SW480 (cell line): ENCODE measurements at places on chromosomes 1 and 21.

DNA sequence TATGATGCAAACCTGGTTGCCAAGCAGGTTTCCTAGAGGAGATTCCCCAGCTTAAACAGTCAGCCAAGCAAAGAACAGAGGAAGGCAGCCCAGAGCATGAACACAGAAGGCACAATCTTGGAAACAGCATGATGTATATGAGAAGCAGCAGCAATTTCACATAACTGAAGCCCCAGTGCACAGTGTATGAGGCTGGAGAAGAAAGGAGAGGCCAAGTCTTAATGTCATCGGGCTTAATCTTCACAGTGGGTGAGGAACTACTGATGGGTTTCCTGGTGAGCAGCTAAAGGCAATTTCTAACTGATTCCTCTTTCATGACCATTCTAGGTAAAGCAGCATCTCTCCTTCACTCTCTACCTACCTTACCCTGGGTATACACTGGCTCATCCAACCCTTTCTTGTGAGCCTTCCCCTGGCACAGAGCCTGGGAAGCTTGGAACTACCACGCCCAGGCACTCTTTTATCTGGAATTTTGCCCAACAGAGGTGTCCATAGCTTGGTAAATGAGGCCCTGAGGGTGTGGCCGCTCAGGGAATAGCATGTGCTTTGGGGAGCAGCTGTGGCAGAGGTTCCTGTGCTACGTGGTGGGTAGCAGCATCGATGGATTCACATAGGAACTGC is 22.0 kb downstream of the FYB2 start:
- DNase-seq: peak; percentile 71

GRCh38 chr1:158153179-158153578 is 27.5 kb upstream of the CD1D start:
- DNase-seq: no peak

- no peak for DNase-seq
Measured at GRCh38 chr1:239805851-239806772, 285.6 kb upstream of the FMN2 start.

DNA sequence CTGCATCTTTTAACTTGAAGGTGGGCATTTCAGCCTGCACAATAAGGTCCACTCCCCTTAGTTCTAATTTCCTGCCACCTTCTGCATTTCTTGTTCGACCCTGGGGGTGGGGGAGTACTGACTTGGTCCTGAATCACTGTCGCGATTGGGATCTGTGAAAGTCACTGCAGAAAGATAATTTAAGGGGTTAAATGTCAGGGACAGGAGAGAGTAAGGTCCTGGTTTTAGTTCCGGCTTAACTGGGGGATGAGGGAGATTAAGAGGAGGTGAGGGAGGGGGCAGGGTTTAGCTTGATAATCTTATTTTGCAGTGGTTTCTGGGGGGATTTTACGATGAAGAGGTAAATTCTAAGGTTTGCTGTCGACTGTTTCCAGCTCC is 128.1 kb downstream of the MRPS6 start:
- DNase-seq: no peak

- DNase-seq: no peak
Measured at GRCh38 chr1:58524353-58524945, 22.1 kb downstream of the OMA1 start.

GRCh38 chr1:53949023-53949990 is 3.2 kb downstream of the LRRC42 start:
- DNase-seq: peak; percentile 41

- no peak for DNase-seq
Measured at GRCh38 chr1:245707941-245708340, 553.2 kb downstream of the KIF26B start.

DNA sequence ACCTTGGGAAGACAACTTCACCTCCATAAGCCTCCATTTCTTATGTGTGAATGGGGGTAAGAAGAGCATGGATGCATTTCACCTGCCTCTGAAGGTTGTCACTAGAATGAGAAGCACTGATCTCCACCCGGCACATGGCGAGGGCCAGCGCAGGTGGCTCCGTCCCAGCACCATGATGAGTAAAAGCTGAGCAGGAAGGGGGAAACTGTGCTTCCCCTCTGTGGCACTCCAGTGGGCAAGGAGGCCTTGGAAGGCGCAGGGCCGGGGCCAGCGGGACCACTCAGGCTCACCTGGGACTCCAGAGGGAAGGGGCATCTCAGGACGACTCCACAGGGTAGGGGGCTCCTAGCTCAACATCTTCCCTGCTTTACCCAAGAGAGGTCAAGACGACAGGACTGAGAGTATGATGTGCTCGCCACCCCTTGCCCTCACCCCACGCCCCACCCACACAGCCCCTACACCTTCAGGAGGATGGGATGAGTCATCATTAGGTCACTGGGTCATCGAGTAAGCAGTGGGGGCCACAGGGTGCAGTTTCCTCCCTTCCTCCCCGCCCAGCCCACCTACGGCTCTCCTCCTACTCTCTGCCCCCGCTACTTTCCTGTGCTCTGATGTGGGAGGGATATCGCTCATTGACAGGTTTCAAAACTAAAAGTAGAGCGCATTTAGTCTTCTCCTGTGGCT is 112.1 kb downstream of the HIVEP3 start:
- peak; percentile 45 for DNase-seq

DNA sequence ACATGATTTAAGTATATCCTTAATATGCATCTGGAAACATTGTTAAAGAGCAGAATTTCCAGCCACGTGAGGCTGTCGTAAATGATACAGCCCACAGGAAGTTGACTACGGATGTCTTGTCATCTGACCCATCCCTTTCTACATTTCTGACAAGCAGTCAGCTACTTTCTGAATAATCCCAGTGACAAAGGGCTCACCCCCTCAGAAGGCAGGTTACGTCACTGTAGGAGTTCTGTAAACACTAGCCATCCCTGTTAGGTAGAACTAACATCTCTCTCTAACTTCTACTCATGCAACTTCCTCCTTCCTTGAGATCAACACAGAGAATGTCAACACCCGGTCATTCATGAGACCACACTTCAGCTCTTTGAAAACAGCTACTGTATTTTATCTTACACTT is 259.2 kb downstream of the GREM2 start:
- DNase-seq: no peak

GRCh38 chr1:37306461-37306860 is 167.9 kb upstream of the ZC3H12A start:
- DNase-seq: no peak

GRCh38 chr1:156551869-156552268 is 20.5 kb downstream of the IQGAP3 start:
- no peak for DNase-seq

GRCh38 chr1:162384601-162385279 is 3.2 kb downstream of the C1orf226 start:
- no peak for DNase-seq

DNA sequence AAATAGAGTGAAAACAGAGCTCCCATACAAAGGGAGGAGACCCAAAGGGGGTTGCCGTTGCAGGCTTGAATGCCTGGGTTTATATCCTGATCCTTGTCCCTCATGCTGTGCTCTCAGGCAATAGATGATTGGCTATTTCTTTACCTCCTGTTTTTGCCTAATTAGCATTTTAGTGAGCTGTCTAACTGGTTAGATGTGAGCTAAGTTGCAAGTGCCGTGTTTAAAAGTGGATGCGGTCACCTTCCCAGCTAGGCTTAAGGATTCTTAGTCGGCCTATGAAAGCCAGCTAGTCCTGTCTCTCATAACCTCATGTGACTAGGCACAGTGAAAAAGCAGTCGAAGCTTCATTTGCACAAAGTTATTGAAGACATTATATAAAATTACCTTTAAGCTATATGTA is 356.7 kb upstream of the TMPRSS15 start:
- DNase-seq: no peak

GRCh38 chr1:113783254-113784103 is 24.2 kb upstream of the PHTF1 start:
- no peak for DNase-seq

DNA sequence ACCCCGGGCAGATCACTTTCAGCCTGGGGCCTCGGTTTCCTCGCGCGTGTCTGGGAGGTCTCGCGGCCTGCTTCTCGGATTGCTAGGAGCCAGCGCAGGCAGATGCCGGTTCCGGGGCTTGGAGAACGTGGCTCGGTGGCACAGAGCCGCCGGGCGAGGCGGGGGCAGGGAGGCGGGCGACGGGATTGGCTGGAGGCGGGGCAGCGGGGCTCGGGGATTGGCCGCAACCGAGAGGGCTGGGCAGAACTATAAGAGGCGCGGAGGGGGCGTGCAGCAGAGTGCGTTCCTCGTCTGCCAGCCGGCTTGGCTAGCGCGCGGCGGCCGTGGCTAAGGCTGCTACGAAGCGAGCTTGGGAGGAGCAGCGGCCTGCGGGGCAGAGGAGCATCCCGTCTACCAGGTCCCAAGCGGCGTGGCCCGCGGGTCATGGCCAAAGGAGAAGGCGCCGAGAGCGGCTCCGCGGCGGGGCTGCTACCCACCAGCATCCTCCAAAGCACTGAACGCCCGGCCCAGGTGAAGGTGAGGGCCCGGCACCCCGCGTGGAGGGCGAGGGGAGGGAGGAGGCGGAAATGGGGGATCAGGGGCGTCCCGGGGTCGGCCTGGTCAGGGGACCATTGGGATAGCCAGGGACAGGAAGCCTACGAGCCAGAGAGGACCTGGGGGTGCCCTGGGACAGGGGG is at the start of gene MFSD2A:
TSS of gene MFSD2A (plus strand) at position 276 of the 677 bp plus-strand sequence. CDS start at position 424, 148 bp downstream.
- peak; percentile 86 for DNase-seq

- no peak for DNase-seq
Measured at GRCh38 chr1:178399177-178399728, 97.5 kb downstream of the CLEC20A start.

- no peak for DNase-seq
Measured at GRCh38 chr1:231803353-231803752, 176.8 kb downstream of the DISC1 start.

DNA sequence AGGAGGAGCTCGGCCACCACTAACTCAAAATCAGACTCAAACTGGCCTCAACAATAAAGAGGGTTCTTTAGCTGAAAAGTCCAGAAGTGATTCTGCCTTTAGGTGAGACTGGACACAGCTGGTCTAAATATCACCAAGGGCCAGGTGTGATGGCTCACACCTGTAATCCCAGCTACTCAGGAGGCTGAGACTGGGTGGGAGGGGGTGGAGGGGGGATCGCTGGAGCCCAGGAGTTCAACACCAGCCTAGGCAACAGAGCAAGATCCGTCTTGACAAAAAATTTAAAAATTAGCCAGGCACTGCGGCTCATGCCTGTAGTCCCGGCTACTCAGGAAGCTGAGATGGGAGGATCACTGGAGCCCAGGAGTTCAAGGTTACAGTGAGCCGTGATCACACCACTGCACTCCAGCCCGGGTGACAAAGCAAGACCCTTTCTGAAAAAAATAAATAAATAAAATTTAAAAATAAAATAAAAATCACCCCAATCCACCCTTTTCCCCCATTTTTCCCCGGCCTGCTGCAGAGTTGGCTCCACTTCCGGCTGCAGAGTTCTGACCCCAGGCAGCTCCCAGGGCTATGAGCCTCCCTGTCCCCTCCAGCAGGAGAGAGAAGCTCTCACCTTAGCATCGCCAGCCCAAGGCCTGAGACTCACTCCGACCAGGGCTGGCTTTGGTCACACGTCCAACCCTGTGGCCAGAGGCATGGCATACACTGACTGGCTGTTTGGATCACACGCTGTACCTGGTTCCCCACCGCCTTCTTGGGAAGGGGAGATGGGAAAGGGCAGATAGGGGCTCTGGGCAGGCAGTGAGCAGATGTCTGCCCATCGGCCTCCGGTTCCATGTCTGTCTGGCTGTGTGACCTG is 87.3 kb upstream of the IFFO2 start:
- no peak for DNase-seq

- no peak for DNase-seq
Measured at GRCh38 chr1:228446852-228447251, 30.2 kb upstream of the TRIM17 start.

DNA sequence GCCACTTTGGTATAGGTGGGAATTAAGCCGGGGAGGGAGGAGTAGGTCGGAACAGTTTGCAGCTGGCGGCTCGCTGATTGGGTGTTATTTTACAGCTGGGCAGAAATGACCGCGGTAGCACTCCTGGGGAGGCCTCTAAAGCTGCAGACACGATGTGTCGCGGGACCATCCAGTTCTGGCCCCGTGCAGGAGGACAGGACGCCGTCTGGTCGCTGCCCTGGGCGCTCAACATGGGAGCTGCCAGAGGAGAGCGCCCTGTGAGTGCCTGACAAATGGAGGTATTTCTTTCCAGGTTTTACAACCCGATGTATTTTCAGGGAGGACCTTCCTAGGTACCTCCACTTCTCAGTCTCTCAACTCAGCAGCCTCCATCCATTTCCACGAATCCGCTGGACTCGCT is 46.2 kb downstream of the CDC7 start:
- DNase-seq: no peak

DNA sequence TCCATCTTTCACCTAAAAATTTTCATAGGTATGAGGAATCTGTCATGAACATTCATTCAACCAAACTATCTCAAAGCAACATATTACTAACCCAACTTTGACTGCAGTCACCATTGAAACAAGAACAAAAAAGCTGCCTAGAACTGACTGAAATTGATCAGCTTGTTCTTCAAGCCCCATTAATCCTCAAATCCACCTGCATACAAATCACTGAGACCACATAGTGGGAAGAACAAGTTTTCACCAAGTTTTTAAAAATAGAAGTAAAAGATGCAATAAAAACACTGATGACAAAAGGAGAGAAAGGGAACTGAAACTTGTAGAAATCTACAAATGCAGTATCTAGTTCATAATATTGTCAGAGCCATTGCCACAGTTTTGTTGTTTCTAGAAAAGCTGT is 6.1 kb downstream of the SORT1 start:
- no peak for DNase-seq

DNA sequence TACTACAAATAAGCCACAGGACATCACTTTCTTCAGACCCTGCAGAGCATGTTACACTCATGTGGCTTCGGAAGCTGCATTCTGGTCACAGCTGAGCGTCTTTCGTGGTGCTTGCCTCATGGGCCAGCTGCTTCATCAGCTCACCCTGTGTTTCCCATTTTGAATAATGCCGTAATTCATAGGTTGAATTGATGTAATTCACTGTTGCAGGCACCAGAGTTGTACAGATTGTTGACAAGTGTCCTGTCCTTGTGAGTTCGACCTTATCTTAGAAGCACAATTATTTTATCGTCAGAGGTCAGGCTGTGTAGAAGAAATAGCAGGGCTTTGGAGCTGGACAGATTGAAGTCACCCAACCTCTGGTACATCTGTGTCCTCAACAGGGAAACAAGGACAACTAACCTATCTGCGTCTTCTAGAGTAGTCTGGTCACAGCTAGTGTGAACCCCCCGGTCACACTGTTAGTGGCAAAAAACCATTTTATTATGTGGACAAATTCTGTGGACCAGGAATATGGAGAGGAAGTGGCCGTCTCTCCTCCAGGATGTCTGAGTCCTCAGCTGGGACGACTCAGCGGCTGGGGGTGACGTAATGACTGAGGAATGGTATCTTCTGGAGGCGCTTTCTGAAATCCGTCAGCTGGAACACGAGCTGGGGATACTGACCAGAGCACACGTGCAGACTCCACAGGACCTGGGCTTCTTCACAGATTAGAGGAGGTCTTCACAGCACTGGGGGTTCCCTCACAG is 17.8 kb downstream of the PKNOX1 start:
- no peak for DNase-seq

- peak; percentile 35 for DNase-seq
Measured at GRCh38 chr1:155976062-155976912, 2.1 kb downstream of the ARHGEF2 start.
